Activated T-cell treated with anti-CD3 and anti-CD28 coated beads, Interleukin-2, amount 50 U/mL, for 72 hours (primary cell): ENCODE measurements at places on chromosomes 6 and 20.

DNA sequence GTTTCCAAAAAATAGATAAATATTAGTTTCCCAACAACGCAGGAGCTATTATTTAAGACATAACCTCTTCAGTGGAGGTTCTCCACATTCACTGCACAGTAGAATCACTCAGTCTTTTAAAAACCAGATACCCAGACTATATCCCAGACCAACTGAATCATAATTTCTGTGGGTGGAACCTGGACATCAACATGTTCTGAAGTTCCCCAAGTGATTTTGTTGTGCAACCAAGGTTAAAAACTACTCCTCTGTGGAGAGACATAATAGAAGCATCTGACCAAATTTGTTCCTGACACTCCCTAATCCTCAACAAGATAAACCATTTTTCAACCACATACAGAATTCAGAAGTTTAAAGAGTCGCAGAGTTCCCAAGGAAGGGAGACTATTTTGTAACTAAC is 42.3 kb downstream of the STK38 start:
- H3K4me1 ChIP-seq: peaks cover 24% of the 10 kb centered on the region
- peaks cover 10% of the 10 kb centered on the region for H3K36me3 ChIP-seq
- peak overlapping the region; percentile 38 for H3K27ac ChIP-seq
- no peak overlapping the region for H3K4me3 ChIP-seq
- DNase-seq: no peak

DNA sequence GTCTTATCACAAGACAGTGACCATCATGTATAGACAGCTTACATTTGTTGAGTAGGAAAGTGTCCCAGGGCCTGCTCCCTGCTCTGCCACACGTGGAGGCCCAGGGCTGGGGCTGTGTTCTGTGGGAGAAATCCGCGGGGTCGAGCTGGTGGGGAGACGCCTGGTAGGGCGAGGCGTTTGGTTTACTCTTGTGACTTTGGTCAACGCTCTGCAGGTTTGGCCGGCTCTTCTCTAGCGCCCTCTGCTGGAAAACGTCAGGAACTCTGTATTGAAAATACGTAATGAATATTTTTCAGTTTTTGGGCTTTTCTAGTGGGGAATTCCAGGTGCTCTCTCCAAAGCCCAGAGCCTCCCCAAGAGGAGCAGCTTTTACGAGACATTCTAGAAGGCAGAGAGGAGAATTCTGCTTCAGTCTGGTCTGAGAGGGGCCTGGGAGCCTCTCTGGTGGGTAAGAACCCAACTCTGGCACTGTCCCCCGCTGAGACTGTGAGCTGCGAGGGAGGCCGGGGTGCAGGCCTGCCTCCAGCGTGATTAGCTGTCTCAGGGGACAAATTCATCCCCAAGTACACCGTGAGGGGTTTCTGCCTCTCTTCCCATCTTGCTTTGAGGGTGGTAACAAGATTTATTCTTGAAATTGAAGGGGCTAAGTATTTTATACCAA is 112.6 kb upstream of the RALGAPA2 start:
- peaks cover 29% of the 10 kb centered on the region for H3K27me3 ChIP-seq
- H3K4me3 ChIP-seq: no peak overlapping the region
- no peaks in the 10 kb centered on the region for H3K36me3 ChIP-seq
- no peak overlapping the region for H3K27ac ChIP-seq

DNA sequence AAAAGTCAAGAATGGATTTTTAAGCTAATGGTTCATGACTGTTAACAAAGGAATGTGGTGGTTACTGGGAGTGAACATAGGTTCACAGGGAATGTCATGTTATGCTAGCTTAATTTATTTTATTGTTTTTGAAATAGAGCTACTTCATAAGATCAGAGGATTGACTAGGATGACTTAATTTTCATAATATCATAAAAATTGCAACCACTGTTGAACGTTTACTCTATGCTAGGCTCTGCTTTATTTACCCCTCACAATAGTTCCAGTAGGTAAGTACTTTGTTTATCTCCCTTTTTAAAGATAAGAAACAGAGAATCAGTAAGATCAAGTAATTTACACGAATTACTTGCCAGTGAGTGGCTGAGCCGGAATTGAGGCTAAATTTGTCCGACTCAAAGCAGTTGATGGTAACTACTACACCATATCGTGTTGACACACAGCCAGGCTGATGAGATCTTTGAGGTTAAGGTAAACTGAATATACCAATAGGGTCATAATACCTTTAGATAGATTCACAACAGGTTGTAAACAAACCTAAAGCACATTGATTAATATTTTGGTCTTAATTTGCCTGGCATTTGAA is 194.6 kb upstream of the CITED2 start:
- no peak overlapping the region for H3K27ac ChIP-seq
- H3K4me1 ChIP-seq: peaks cover 13% of the 10 kb centered on the region
- no peak overlapping the region for H3K4me3 ChIP-seq
- no peak for DNase-seq

DNA sequence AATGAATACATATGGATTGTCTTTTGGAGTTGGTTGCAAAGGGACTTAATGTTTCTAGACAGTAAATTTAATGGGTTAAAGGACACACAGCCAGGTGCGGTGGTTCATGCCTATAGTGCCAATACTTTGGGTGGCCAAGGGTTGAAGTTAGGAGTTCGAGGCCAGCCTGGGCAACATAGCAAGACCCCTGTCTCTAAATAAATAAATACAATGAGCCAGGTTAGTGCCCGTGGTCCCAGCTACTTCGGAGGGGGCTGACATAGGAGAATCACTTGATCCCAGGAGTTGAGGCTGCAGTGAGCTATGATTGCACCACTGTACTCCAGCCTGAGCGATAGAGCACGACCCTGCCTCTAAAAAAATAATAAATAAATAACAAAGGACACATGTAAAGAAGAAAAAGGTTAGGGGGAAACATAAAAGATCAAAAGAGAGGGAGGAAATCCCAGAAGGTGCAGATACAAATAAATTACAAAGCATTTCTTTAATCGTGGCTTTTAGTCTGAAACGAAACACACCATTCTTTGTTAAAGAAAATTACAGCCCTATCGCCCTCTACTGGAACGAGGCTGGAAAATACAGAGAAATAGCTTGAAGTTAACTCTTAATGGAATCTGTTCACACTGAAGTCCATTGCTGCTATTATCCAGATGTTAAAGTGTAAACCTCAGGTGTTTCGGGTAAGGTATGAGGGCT is 42.6 kb upstream of the SCML4 start:
- H3K4me1 ChIP-seq: peaks cover 23% of the 10 kb centered on the region
- H3K27ac ChIP-seq: peak overlapping the region; percentile 65
- no peak overlapping the region for H3K4me3 ChIP-seq
- peaks cover 5% of the 10 kb centered on the region for H3K27me3 ChIP-seq
- H3K36me3 ChIP-seq: peaks cover 4% of the 10 kb centered on the region

- DNase-seq: no peak
- H3K36me3 ChIP-seq: no peaks in the 10 kb centered on the region
- no peak overlapping the region for H3K4me3 ChIP-seq
- peaks cover 15% of the 10 kb centered on the region for H3K4me1 ChIP-seq
- no peaks in the 10 kb centered on the region for H3K27me3 ChIP-seq
- H3K27ac ChIP-seq: no peak overlapping the region
Observed at GRCh38 chr6:40721271-40721952, 134.2 kb upstream of the LRFN2 start.

- H3K36me3 ChIP-seq: peaks cover 4% of the 10 kb centered on the region
- no peak for DNase-seq
- no peak overlapping the region for H3K27ac ChIP-seq
- no peaks in the 10 kb centered on the region for H3K27me3 ChIP-seq
- H3K4me3 ChIP-seq: no peak overlapping the region
- H3K4me1 ChIP-seq: peaks cover 32% of the 10 kb centered on the region
Observed at GRCh38 chr6:47502920-47503319, 25.3 kb downstream of the CD2AP start.

- H3K36me3 ChIP-seq: no peaks in the 10 kb centered on the region
- H3K4me3 ChIP-seq: no peak overlapping the region
- H3K27me3 ChIP-seq: no peaks in the 10 kb centered on the region
- no peak overlapping the region for H3K27ac ChIP-seq
- no peak for DNase-seq
Observed at GRCh38 chr20:53599378-53599777, 5.7 kb upstream of the ZNF217 start.

- no peaks in the 10 kb centered on the region for H3K27me3 ChIP-seq
- no peak overlapping the region for H3K27ac ChIP-seq
- no peak overlapping the region for H3K4me3 ChIP-seq
- H3K36me3 ChIP-seq: no peaks in the 10 kb centered on the region
- no peak for DNase-seq
Observed at GRCh38 chr6:110523451-110524021, 47.1 kb upstream of the SLC22A16 start.

GRCh38 chr6:142187209-142187608 is 40.1 kb downstream of the VTA1 start:
- peaks cover under 1% of the 10 kb centered on the region for H3K4me1 ChIP-seq
- no peaks in the 10 kb centered on the region for H3K27me3 ChIP-seq
- H3K4me3 ChIP-seq: no peak overlapping the region
- peaks cover 3% of the 10 kb centered on the region for H3K36me3 ChIP-seq

- H3K4me1 ChIP-seq: no peaks in the 10 kb centered on the region
- H3K4me3 ChIP-seq: no peak overlapping the region
- H3K27me3 ChIP-seq: peaks cover 38% of the 10 kb centered on the region
- H3K27ac ChIP-seq: no peak overlapping the region
Observed at GRCh38 chr20:19661717-19662636, 96.1 kb upstream of the RIN2 start.

DNA sequence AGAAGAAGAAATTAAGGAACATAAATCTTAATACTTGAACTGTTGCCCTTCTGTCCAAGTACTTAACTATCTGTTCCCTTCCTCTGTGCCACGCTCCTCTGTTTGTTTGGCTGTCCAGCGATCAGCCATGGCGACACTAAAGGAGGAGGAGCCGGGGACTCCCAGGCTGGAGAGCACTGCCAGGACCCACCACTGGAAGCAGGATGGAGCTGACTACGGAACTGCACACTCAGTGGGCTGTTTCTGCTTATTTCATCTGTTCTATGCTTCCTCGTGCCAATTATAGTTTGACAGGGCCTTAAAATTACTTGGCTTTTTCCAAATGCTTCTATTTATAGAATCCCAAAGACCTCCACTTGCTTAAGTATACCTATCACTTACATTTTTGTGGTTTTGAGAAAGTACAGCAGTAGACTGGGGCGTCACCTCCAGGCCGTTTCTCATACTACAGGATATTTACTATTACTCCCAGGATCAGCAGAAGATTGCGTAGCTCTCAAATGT is 17.1 kb downstream of the IRF4 start:
- H3K27ac ChIP-seq: peak overlapping the region; percentile 77
- H3K27me3 ChIP-seq: no peaks in the 10 kb centered on the region
